ENCODE measurements at places on chromosomes 3 and 15. TPM values are rescaled to one million over a fixed set of nuclear protein-coding genes. Genes with fewer than 3 reads are reported as not detected.

The ABHD17C gene
- total RNA-seq: 20.4 TPM

The SKOR1 gene
- total RNA-seq: 0.17 TPM

The FRG2C gene
- not detected for total RNA-seq

- H3K4me3 ChIP-seq: no peak overlapping the region
- H3K27me3 ChIP-seq: no peaks in the 10 kb centered on the region
- no peak for DNase-seq
- H3K27ac ChIP-seq: no peak overlapping the region
These were observed 30.4 kb upstream of the TRPM1 start for GRCh38 chr15:31131853-31132375.

- peaks cover 36% of the 10 kb centered on the region for H3K4me1 ChIP-seq
- DNase-seq: peak; percentile 39
- peak overlapping the region; percentile 17 for H3K27ac ChIP-seq
- no peaks in the 10 kb centered on the region for H3K36me3 ChIP-seq
- H3K27me3 ChIP-seq: no peaks in the 10 kb centered on the region
These were observed 476.3 kb downstream of the RBMS3 start for GRCh38 chr3:29757054-29757777.

GRCh38 chr3:195440379-195440778, 2.4 kb downstream of the ACAP2 start:
- no peak overlapping the region for H3K4me3 ChIP-seq
- no peak overlapping the region for H3K27ac ChIP-seq
- H3K36me3 ChIP-seq: no peaks in the 10 kb centered on the region

DNA sequence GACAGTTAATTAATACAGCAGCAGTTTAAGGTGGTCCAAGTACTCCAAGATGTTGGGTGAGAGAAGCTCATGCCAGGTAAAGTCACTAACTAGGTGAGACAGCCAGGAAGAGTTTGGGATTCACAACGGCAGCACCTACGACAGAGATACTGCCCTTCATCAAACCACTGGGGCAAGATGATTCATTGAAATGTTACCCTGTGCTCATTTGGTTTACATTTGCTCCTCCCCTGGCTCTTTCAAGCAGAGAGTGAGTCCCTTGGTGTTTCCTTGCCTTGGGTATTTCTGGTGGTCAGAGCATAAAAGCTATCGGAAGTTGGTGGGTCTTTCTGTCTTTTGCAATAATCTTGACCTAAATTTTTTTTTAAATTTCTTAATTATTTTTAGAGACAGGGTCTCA, 19.9 kb upstream of the PDE8A start:
- no peak overlapping the region for H3K4me3 ChIP-seq
- H3K4me1 ChIP-seq: no peaks in the 10 kb centered on the region
- H3K27me3 ChIP-seq: no peaks in the 10 kb centered on the region
- no peak overlapping the region for H3K27ac ChIP-seq
- DNase-seq: no peak

- no peaks in the 10 kb centered on the region for H3K4me1 ChIP-seq
- H3K27ac ChIP-seq: no peak overlapping the region
- peaks cover 5% of the 10 kb centered on the region for H3K36me3 ChIP-seq
- no peaks in the 10 kb centered on the region for H3K27me3 ChIP-seq
These were observed 94.4 kb downstream of the ANKRD28 start for GRCh38 chr3:15703346-15703745.

DNA sequence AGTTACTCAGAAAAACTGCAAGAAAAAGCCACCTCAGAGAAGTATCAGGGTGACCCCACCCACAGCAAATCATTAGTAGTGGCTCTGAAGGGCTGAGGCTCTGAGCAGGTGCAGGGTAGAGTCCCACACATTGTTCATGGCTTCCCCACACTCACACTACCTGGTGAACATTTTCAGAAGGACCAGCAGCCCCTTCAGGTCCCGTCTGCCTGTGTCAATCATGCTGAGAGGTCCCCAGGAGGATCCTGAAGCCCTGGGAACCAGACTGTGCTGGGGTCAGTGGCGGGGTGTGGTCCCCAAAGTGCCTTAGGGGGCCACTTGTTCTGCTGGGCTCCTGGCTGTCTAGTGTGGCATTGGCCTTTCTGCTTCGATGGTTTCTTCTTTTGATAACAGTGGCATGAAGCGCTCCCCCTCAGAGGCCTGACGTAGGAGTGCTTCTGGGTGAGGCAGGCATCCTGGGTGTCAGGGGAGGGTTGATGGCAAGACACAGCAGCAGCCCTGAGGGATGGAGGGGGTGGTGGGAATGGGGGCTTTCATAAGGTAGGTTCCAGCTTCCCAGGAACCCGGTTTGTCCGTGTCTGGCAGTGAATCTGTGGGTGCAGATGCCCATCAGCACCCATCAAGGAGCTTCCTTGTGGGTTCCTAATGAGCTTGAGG, 19.0 kb upstream of the FANCD2 start:
- no peaks in the 10 kb centered on the region for H3K36me3 ChIP-seq
- no peak overlapping the region for H3K27ac ChIP-seq
- no peak overlapping the region for H3K4me3 ChIP-seq
- no peak for DNase-seq
- no peaks in the 10 kb centered on the region for H3K27me3 ChIP-seq
- H3K4me1 ChIP-seq: peaks cover 27% of the 10 kb centered on the region

DNA sequence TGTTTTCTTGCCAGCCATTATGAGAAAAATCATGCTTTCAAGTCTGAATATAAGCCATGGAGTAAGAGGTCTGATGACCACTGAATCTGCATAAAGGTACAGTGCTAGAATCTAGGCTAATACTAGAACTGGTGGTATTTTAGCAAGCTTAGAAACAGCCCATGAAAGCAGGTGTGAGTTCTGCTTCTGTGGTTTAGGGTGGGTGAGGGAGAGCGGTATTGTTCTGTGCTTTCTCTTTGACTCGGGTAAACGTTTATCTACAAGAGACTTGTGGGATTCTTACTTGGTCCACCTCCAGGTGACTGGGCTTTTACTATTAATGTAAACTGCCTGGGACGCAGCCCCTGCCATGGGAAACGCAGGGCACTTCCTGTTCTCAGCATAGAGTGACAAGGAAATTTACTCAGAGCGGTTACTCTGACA, 55.2 kb downstream of the PGPEP1L start:
- H3K27ac ChIP-seq: peak overlapping the region; percentile 10
- DNase-seq: no peak
- peaks cover 50% of the 10 kb centered on the region for H3K4me1 ChIP-seq
- no peaks in the 10 kb centered on the region for H3K27me3 ChIP-seq
- H3K4me3 ChIP-seq: no peak overlapping the region

- no peaks in the 10 kb centered on the region for H3K36me3 ChIP-seq
- H3K4me1 ChIP-seq: no peaks in the 10 kb centered on the region
- no peaks in the 10 kb centered on the region for H3K27me3 ChIP-seq
- DNase-seq: no peak
These were observed 53.3 kb upstream of the TBC1D5 start for GRCh38 chr3:17795711-17796110.

DNA sequence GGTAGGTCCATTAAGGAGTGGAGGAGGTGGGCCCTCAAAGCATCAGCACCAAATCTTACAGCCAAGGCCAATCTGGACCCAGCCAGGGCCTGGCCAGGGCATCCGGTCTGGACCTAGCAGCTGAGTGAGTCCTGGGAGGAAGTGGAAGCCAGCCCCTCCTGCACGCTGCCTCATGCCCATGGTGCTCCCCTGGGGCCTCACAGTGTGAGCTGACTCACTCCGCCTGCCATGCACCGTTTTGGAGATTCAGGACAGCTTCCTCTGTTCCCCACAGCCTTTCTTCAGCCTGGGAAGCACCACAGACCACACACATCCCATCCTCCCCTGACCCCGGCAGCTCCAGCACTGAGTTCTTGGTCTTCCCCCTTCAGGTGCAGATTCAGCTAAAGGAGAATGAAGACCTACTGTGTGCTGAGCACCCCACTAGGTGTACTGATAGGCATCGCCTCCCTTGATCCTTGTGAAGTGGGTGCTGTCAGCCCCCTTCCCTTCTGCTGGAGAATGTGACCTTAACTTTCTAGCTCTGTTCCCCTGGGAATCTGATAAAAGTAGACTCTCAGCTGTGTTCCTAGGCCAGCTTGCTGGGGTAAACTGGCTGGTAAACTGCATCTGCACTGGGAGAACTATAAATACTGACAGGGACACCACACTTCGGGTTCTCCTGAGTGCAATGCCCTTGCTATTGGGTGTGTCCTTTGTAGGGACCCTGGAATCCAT, 36.8 kb upstream of the SEC13 start:
- H3K36me3 ChIP-seq: no peaks in the 10 kb centered on the region
- H3K4me3 ChIP-seq: no peak overlapping the region
- peak; percentile 55 for DNase-seq
- no peaks in the 10 kb centered on the region for H3K27me3 ChIP-seq

DNA sequence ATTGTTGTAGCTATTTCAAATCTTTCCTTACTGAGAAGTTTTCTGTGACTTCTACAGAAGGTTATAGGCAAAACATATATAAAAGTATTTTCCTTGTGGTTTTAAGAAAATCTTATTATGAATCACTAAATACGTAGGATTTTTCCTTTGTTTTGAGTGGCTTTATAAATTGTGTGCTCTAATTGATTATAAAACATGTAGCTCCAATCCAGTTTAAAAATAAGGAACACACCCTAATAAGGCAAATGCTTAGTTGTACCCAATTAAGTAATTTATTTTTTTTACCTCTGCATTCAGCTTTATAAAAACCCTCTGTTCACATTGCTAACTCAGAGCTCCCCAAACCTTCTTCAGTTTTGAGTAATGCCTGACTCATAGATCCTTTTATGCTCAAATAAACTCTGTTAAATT, 408.0 kb downstream of the NAALADL2 start:
- no peak overlapping the region for H3K27ac ChIP-seq
- H3K36me3 ChIP-seq: no peaks in the 10 kb centered on the region
- no peak for DNase-seq
- H3K27me3 ChIP-seq: no peaks in the 10 kb centered on the region

GRCh38 chr3:107592073-107592472, 69.3 kb downstream of the BBX start:
- H3K36me3 ChIP-seq: no peaks in the 10 kb centered on the region
- no peak overlapping the region for H3K27ac ChIP-seq
- H3K4me3 ChIP-seq: no peak overlapping the region
- no peak for DNase-seq
- H3K27me3 ChIP-seq: no peaks in the 10 kb centered on the region
- peaks cover 5% of the 10 kb centered on the region for H3K4me1 ChIP-seq
